Left ventricle myocardium inferior (tissue), 1 donor: ENCODE measurements at places on chromosomes 6 and 20. TPM values are rescaled to one million over a fixed set of nuclear protein-coding genes. Genes with fewer than 3 reads are reported as not detected.

Gene GLP1R
- total RNA-seq: 7.5 TPM

Gene FOXO3
- total RNA-seq: 34.8 TPM

Gene FRK
- 11.2 TPM for total RNA-seq

Gene TRIM40
- total RNA-seq: not detected

DNA sequence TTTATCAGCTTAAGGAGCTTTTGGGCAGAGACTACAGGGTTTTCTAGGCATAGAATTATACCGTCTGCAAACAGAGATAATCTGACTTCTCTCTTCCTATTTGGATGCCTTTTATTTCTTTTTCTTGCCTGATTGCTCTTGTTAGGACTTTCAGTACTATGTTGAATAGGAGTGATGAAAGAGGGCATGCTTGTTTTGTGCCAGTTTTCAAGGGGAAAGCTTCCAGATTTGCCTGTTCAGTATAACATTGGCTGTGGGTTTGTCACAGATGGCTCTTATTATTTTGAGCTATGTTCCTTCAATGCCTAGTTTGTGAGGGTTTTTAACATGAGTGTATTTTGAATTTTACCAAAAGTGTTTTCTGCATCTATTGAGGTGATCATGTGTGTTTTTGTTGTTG lies 192.8 kb upstream of the PHACTR1 start:
- no peaks in the 10 kb centered on the region for H3K36me3 ChIP-seq
- no peaks in the 10 kb centered on the region for H3K27me3 ChIP-seq
- H3K27ac ChIP-seq: no peak overlapping the region

DNA sequence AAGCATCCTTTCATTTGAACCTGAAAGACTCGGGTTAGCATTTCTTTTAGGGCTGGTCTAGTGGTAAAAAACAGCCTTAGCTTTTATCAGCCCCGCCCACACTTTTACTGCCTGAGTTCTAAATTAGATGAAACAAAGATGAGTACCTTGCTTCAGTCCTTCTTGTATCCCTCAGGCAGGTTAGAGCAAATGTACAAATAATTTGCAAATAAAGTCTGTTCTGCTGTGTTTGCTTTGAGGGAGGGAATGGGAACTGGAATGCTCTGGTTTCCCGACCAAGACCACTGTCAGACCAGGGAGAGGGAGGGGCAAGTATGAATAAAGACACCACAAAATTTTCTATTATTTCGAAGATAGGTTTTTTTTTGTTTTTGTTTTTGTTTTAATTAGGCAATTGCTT lies 85.5 kb upstream of the FLRT3 start:
- no peaks in the 10 kb centered on the region for H3K27me3 ChIP-seq
- H3K4me3 ChIP-seq: no peak overlapping the region
- peaks cover 6% of the 10 kb centered on the region for H3K4me1 ChIP-seq
- DNase-seq: no peak
- no peak overlapping the region for H3K27ac ChIP-seq

- no peaks in the 10 kb centered on the region for H3K36me3 ChIP-seq
- peaks cover 33% of the 10 kb centered on the region for H3K27me3 ChIP-seq
- DNase-seq: no peak
- H3K4me3 ChIP-seq: no peak overlapping the region
These were observed 6.1 kb downstream of the NINL start for GRCh38 chr20:25579081-25579770.

- no peak overlapping the region for H3K4me3 ChIP-seq
- DNase-seq: no peak
- no peak overlapping the region for H3K27ac ChIP-seq
- H3K4me1 ChIP-seq: no peaks in the 10 kb centered on the region
These were observed 31.4 kb upstream of the SEC63 start for GRCh38 chr6:107989166-107990094.

- no peak overlapping the region for H3K27ac ChIP-seq
- H3K36me3 ChIP-seq: no peaks in the 10 kb centered on the region
- no peak for DNase-seq
- H3K4me3 ChIP-seq: no peak overlapping the region
- H3K4me1 ChIP-seq: no peaks in the 10 kb centered on the region
- H3K27me3 ChIP-seq: no peaks in the 10 kb centered on the region
These were observed 38.1 kb upstream of the FLRT3 start for GRCh38 chr20:14375416-14375985.

GRCh38 chr20:54688476-54688875 lies 213.1 kb downstream of the DOK5 start:
- no peak overlapping the region for H3K4me3 ChIP-seq
- no peak for DNase-seq
- no peak overlapping the region for H3K27ac ChIP-seq

DNA sequence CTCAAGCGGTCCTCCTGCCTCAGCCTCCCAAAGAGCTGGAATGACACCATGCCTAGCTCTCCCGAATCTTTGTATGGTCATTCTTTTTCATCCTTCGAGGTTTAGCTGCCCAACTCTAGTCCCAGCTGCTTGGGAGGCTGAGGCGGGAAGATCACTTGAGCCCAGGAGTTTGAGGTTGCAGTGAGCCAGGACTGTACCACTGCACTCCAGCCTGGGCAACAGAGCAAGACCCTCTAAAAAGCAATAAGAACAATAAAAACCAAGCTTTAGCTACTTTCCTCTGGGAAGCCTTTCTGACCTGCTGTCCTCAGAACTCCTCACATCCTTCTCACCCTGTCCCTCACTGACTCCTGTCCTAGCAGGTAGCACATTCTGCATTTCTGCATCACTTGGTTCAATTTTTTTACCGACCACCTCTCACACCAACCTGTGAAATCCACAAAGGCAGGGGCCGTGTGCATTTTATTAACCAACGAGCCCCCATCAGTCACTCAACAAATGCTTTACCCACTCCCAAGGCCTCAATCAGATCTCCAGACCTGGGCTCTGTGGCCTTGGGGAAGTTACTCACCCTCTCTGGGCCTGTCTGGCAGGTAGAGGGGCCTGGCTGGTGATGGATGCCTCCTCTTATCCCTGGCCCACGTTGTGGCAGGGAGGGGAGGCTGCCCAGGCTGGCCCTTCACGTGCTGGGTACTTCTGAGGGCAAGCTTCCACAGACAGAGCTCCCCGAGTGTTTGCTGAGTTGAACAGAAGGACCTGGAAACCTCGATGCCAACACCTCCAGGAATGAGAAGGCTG lies 14.7 kb upstream of the SRC start:
- no peak for DNase-seq
- no peak overlapping the region for H3K27ac ChIP-seq
- peaks cover 16% of the 10 kb centered on the region for H3K4me1 ChIP-seq
- H3K4me3 ChIP-seq: no peak overlapping the region
- H3K36me3 ChIP-seq: no peaks in the 10 kb centered on the region

GRCh38 chr20:10297684-10298240 lies 79.1 kb downstream of the SNAP25 start:
- no peaks in the 10 kb centered on the region for H3K4me1 ChIP-seq
- no peaks in the 10 kb centered on the region for H3K36me3 ChIP-seq
- no peaks in the 10 kb centered on the region for H3K27me3 ChIP-seq
- no peak for DNase-seq
- no peak overlapping the region for H3K27ac ChIP-seq
